CD4-positive, CD25-positive, alpha-beta regulatory T cell (primary cell): ENCODE measurements at places on chromosomes 3 and 15. TPM values are rescaled to one million over a fixed set of nuclear protein-coding genes. Genes with fewer than 3 reads are reported as not detected.

Gene EAF2
- total RNA-seq: 5.7 TPM

Gene WDR93
- not detected for total RNA-seq

GRCh38 chr3:183537295-183537730 lies 18.2 kb downstream of the KLHL6 start:
- DNase-seq: no peak

- no peak for DNase-seq
These were observed 38.2 kb downstream of the GLB1 start for GRCh38 chr3:33058765-33059164.
